ENCODE measurements at places on chromosomes 7 and 10.

- H3K4me3 ChIP-seq = no peak overlapping the region
- no peak for DNase-seq
- peaks cover 4% of the 10 kb centered on the region for H3K27me3 ChIP-seq
- no peaks in the 10 kb centered on the region for H3K4me1 ChIP-seq
- no peak overlapping the region for H3K27ac ChIP-seq
These were observed 199.6 kb upstream of the MKI67 start for GRCh38 chr10:128325788-128326187.

DNA sequence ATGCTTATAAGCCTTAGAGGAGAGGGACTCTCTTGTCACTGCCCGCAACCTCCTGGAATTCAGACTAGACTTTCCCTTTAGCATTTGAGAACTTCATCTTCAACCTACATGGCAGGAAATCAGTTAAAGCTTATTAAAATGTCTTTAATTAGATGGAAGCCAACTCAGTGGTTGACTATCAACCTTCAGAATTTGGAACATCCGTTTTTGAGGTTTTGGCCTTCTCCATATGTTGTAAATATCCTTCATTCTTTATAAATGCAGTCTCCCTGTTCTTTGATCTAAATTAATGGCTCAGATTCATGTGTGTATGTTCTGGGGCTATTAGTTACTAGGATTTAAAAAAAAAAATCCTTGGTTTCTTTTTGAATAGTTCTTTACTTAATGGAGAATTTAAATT is 85.0 kb downstream of the ANKRD61 start:
- no peak overlapping the region for H3K27ac ChIP-seq
- H3K4me3 ChIP-seq = no peak overlapping the region
- DNase-seq = no peak
- no peaks in the 10 kb centered on the region for H3K4me1 ChIP-seq

DNA sequence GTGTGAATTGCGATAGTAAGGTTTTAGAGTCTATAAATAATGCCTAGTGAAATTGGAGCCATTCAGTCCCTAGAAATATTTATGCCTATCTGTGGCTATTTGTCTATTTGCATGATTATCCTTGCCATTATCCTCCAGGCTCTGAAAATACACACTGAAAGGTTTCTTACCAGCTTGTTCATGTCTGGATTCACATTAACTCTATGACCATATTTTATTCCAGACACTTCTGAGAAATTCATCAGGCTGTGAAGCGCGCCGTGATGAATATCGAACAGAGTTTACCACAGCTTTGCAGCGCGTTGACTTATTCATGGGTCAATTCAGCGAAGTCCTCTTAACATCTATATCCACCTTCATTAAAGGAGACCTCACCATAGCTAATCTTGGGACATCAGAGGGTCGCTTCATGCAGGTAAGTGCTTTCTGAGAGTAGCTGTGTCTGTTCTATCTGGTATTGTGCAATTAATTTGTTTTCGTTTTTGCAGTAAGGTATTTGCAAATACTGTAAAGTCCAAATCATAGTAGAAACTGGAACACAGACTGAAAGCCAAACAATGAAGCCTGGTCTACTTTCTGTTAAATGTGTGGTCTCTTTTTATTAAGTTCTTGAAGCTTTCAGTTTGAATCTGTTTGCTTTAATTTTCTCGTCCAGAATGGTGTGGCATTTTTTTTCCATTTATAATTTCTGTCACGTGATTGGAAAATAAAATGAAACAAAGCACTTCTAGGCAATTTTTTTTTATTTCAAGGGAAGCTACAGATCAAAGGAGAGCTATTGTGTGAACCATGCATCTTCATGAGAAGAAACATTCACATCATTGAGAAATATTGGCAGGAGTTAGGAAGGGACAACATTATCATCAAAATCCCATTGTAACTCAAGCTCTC is 59.7 kb downstream of the MET start:
- no peak for DNase-seq
- H3K4me3 ChIP-seq = no peak overlapping the region
- no peak overlapping the region for H3K27ac ChIP-seq

DNA sequence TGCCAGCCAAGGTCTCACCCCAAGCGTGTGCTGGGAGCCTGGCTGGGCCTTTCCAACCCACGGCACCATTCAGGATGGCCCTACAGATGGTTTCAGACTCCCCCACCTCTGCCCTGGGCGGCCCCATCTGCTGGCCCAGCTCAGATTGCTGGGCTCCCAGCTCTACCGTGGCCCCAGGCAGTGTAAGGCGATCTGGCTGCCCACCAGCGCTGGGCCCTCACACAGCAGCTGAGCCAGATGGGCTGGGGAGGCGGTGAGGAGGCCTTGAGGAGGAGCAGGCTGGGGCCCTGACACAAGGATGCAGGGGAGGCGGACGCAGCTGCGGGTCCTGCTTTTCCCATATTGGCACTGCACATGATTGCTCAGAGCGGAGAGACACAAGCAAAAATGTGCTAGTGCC is 162.8 kb downstream of the NRF1 start:
- no peak overlapping the region for H3K4me3 ChIP-seq
- no peak overlapping the region for H3K27ac ChIP-seq
- peaks cover 5% of the 10 kb centered on the region for H3K27me3 ChIP-seq
- H3K4me1 ChIP-seq = peaks cover 7% of the 10 kb centered on the region

DNA sequence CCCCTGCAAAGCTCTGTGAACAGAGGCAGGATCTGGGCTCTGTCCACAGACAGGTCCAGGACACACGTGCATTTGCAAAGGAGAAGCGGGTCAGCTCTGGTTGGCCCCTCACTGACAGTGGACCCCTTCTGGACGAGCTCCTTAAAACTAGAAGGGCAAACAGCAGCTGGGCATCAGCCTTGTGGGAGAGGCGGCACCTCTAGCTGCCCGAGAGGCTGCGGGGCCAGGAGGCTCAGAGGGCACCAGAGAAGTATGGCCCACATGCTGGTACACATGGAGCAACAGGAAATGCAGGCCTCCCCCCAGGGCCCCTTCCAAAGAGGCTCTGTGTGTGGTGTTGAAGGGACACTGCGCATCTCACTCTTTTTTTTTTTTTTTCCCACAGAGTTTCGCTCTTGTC is 233.0 kb upstream of the TCERG1L start:
- H3K4me1 ChIP-seq = no peaks in the 10 kb centered on the region
- no peak overlapping the region for H3K4me3 ChIP-seq
- no peaks in the 10 kb centered on the region for H3K36me3 ChIP-seq
- H3K27me3 ChIP-seq = no peaks in the 10 kb centered on the region

- H3K27ac ChIP-seq = no peak overlapping the region
- H3K4me3 ChIP-seq = no peak overlapping the region
- H3K4me1 ChIP-seq = no peaks in the 10 kb centered on the region
- no peaks in the 10 kb centered on the region for H3K27me3 ChIP-seq
- no peak for DNase-seq
These were observed 388.7 kb downstream of the GFRA1 start for GRCh38 chr10:115884331-115884730.

DNA sequence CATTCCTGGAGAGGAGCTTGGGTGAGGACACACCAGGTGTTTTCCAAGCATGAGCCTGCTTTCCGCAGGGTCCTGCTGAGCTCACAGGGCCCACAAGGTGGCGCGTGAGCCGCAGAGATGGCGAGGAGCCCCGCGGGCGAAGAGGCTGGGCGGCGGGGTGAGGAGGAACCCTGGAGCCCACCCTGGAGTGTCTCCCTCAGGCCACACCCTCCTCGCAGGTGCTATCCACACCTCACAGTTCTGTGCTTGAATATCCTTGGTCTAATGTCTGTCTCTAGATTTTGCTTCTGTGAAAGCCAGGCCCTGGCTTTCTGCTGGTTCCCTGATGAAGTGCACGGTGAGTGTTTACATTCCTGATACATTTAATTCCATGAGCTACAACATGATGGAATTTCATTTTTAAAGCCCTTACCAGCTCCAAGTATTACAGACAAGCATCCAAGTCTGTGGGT is 433.6 kb downstream of the ACTR3B start:
- H3K4me1 ChIP-seq = no peaks in the 10 kb centered on the region
- H3K27ac ChIP-seq = no peak overlapping the region
- H3K36me3 ChIP-seq = no peaks in the 10 kb centered on the region
- H3K27me3 ChIP-seq = no peaks in the 10 kb centered on the region
- no peak overlapping the region for H3K4me3 ChIP-seq
- no peak for DNase-seq

DNA sequence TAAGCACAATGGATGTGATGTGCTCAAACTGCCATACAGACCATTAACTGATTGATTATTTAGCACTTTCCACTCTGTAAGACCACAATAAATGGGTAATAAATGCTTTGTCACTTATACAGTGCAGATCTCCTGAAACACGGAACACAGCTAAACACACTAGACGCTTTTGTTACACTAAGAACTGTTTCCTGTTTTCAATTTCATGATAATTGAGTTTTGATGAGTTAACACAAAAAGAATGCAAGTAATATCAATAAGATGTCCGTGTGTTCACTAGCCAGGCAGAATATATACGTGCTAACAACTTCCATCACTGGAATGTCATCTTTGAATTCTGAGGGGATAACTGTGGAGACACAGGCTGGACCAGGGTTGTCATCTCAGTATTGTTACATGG is 178.8 kb downstream of the SKAP2 start:
- no peak for DNase-seq
- H3K36me3 ChIP-seq = no peaks in the 10 kb centered on the region
- H3K4me1 ChIP-seq = no peaks in the 10 kb centered on the region
- no peaks in the 10 kb centered on the region for H3K27me3 ChIP-seq

GRCh38 chr7:33926535-33926934 is 21.2 kb downstream of the BMPER start:
- H3K27ac ChIP-seq = no peak overlapping the region
- H3K4me3 ChIP-seq = no peak overlapping the region
- no peaks in the 10 kb centered on the region for H3K4me1 ChIP-seq
- DNase-seq = no peak

DNA sequence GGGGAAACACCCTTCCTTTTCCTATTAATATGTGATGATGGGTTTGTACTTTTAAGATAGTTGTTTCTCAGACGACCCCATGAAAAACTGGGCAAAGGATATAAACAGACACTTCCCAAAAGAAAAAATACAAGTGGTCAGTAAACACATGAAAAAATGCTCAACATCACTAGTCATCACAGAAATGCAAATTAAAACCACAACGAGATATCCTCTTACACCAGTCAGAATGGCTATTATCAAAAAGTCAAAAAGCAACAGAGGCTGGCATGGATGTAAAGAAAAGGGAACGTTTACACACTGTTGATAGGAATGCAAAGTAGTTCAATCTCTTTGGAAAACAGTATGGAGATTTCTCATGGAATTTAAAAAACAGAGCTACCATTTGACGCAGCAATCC is 111.4 kb upstream of the ZEB1 start:
- no peak overlapping the region for H3K4me3 ChIP-seq
- peaks cover 9% of the 10 kb centered on the region for H3K4me1 ChIP-seq
- H3K27ac ChIP-seq = no peak overlapping the region
- H3K27me3 ChIP-seq = no peaks in the 10 kb centered on the region

DNA sequence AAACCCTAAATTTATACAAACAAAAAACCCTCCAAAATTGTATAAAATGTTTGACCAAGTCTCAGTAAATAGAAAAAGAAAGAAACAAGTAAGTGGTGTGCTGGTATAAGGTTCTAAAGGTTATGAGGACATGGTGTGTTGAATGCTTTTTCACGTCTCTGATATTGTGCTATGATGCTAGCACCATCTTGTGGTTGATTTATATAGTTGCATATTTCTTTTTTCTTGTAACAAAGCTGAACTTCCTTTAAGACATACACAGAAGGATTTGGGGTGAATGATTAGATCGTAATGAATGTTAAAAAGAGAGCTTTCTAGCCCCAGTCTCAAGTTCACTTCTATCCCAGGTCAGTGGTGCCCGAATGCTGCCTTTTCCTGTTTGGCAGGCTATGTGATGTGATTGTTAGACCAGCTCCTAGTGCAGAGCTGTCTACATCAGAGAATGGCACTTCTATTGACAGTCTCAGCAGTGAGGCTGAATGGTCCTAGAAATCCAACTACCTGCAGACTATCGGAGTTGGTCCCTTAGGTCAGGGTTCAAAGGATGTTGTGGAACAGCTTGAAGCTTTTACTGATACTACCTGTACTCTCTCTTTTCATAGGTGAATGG is 25.0 kb downstream of the VTI1A start:
- DNase-seq = no peak
- H3K27ac ChIP-seq = no peak overlapping the region
- H3K36me3 ChIP-seq = no peaks in the 10 kb centered on the region
- no peaks in the 10 kb centered on the region for H3K27me3 ChIP-seq
- H3K4me1 ChIP-seq = no peaks in the 10 kb centered on the region
- no peak overlapping the region for H3K4me3 ChIP-seq

GRCh38 chr7:114293289-114294012 is 121.2 kb upstream of the FOXP2 start:
- no peak for DNase-seq
- no peak overlapping the region for H3K27ac ChIP-seq
- H3K4me1 ChIP-seq = no peaks in the 10 kb centered on the region
- H3K36me3 ChIP-seq = no peaks in the 10 kb centered on the region

- H3K27ac ChIP-seq = no peak overlapping the region
- H3K27me3 ChIP-seq = no peaks in the 10 kb centered on the region
These were observed 211.6 kb upstream of the MBL2 start for GRCh38 chr10:52984169-52984568.

DNA sequence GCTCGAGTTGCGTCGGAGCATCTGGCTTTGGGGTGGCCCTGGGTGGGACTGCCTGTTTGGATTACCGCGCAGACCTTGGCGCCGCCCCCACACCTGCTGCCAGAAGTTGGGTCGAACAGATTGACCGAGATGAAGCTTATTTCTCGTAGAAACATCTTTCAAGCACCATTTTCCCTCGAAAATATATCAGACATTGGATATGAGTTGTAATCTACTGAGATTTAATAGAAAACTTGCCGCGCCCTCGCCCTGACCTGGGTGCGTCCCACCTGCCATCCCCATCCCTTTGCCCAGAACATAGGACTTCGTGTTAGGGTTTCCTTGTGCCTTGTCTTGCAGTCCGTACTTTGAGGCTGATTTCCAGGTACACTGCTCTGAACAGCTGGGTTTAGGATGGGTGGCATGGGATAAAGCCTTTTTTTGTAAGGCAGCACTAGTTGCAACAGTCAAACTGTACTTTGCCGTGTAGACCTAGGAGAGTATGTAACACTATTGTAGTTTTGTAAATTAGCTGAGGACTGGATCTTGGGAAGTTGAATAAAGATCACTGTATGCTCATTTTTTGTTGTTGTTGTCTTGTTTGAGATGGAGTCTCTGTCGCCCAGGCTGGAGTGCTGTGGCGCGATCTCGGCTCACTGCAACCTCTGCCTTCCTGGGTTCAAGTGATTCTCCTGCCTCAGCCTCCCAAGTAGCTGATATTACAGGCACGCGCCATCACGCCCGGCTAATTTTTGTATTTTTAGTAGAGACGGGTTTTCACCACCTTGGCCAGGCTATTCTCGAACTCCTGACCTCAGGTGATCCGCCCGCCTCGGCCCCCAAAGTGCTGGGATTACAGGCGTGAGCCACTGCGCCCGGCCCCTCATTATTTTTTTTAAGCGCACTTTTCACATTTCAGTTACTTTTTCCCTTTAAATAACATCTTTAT is 978 bp downstream of the OGDH start:
- peak overlapping the region; percentile 96 for H3K4me3 ChIP-seq
- DNase-seq = no peak
- H3K4me1 ChIP-seq = no peaks in the 10 kb centered on the region
- H3K36me3 ChIP-seq = no peaks in the 10 kb centered on the region
- no peaks in the 10 kb centered on the region for H3K27me3 ChIP-seq
- peak overlapping the region; percentile 92 for H3K27ac ChIP-seq

All from tibial artery (tissue), 4 donors.